ENCODE measurements at places on chromosomes 2 and 18.

DNA sequence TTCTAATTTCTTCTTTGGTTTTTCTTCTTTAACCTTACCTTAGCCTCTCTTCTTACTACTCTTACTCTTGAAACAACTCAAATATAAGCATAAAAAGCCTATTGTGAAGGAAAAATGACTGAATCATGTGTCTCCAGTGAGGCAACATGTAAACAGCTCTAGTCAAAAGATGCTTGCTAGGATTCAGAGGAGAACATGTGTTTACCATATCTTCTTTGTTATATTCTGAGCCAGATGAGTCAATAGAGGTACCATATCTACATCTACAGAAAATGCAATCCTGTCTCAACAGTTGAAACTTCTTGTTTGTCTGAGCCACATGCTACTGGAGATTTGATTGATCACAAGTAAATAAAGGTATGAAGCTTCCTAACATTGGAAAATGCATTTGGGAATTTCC lies 15.9 kb upstream of the FIGN start:
- no peak for DNase-seq

- no peak for DNase-seq
These were observed 43.4 kb upstream of the SMAD7 start for GRCh38 chr18:48994044-48994651.

- no peak for DNase-seq
These were observed 189.8 kb upstream of the TCF4 start for GRCh38 chr18:55777666-55778304.

- DNase-seq = no peak
These were observed 8.5 kb upstream of the ANKRD62 start for GRCh38 chr18:12085136-12085535.

Measured in midbrain (tissue), 1 donor.